ENCODE measurements at places on chromosomes 12 and 14.
A peak's percentile ranks its signal among the peaks of the same experiment; 100 is the strongest.

DNA sequence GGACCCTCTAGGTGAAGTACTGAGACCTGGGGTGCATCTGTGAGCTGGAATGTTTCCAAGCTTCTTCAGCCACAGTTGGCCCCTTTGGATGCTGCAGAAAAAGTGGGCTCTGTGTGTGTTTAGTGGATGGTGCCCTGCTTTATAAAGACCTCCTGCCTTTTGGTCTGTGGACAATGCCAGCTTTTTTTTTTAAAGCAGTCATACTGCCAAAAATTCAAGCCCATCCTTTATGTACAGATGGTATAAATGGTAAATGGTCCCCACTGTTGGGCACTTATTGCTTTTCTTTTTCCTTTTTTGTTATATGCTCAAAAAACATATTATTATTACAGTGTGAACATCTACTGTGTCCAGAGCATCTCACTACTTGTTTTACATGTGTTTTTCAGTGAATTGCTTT lies 81.1 kb downstream of the SMOC1 start:
- DNase-seq = no peak

- DNase-seq = no peak
These were observed 287.0 kb downstream of the RERGL start for GRCh38 chr12:17802657-17803641.

GRCh38 chr12:118359541-118359915 lies 13.2 kb downstream of the TAOK3 start:
- no peak for DNase-seq

DNA sequence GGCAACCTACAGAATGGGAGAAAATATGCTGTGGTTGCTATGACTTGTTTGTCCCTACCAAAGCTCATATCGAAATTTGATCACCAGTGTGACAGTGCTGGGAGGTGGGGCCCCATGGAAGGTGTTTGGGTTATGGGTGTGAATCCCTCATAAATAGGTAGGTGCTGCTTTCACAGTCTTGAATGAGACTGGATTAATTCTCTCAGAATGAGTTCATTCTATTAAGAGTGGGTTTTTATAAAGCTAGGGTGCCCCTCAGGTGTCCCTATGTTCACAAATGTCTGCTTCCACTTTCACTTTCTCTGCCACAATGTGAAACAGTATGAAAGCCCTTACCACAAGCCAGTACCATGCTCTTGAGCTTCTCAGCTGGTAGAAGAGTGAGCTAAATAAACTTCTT lies 133.5 kb downstream of the CPNE8 start:
- peak; percentile 1 for DNase-seq

All from muscle of leg (tissue), 16 donors.